ENCODE measurements at places on chromosomes 6 and 20. TPM values are rescaled to one million over a fixed set of nuclear protein-coding genes. Genes with fewer than 3 reads are reported as not detected.

DNA sequence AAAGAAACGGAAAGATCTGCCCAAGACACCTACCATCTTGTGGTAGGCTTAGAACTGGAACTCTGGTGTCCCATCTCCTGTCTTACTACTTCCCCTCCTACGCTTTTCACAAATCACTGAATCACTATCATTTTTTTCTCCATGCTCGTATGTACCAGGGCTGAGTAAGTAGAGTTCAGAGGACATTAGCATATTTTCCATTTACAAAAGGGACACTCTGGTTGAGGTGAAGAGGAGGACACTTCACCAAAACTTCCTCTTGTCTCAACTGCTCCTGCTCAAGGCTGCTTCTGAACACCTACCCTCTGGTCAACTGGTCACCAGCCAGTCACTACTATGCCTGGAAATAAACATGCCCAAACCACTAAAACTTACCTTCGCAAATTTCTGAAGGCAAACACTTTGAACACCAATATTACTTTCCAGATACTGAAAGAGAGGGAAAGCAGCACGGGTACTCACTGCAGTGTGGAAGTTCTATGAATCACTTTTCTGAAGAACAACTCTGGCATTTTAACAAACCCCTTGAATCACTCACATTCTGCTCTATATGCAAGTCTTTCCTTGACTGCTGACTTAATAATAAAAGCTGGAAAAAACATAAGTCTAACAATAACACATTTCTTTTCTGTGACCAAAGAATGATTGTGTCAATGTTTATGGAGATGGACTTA, 123.3 kb downstream of the INSM1 start:
- peak; percentile 31 for DNase-seq

GRCh38 chr6:112268654-112269053, 14.3 kb upstream of the LAMA4 start:
- no peak for DNase-seq

OXT gene
- total RNA-seq: not detected

APOBEC2 gene
- not detected for total RNA-seq

EEF1A2 gene
- 0.32 TPM for total RNA-seq

DNA sequence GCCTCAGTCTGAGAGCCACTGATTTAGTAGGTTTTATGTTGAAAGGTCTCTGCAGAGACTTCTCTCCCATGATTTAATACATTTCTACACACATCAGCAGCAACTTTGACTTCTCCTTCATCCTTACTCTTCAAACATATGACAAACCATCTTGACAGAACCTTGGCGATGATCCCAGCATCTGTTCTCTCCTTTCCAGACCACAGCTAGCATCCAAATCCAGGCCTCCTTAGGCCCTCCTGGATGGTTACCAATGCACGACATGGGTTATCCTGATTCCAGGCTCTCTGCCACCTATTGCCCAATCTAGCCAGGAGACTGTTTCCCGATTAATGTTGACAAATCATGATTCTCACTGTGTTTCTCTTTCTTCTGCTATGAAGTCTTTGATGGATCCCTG, 16.8 kb downstream of the LAMA4 start:
- DNase-seq: peak; percentile 86

DNA sequence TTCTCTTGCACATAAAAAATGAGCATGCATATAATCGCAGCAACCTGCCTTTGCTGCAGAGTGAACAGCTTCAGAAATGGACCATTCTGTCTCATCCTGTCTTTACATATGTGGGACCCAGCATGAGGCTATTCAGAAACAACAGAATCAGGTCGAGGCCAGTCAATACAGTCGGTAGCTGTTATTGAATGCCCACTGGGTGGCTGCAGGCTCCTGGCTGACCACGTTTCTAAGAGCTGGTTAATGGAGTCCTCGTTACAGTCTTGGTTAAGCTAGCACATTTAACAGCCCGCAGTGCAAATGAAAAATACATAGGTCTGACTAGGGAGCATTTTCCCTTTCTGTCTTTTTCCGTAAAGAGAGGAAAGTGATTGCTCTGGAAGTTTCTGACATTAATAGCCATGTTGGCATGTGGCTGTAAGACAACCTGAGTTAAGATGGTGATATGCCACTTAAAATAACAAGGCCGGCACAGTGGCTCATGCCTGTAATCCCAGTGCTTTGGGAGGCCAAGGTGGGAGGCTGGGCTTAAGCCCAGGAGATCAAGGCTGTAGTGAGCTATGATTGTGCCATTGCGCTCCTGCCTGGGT, 75.0 kb downstream of the SHLD1 start:
- no peak for DNase-seq

DNA sequence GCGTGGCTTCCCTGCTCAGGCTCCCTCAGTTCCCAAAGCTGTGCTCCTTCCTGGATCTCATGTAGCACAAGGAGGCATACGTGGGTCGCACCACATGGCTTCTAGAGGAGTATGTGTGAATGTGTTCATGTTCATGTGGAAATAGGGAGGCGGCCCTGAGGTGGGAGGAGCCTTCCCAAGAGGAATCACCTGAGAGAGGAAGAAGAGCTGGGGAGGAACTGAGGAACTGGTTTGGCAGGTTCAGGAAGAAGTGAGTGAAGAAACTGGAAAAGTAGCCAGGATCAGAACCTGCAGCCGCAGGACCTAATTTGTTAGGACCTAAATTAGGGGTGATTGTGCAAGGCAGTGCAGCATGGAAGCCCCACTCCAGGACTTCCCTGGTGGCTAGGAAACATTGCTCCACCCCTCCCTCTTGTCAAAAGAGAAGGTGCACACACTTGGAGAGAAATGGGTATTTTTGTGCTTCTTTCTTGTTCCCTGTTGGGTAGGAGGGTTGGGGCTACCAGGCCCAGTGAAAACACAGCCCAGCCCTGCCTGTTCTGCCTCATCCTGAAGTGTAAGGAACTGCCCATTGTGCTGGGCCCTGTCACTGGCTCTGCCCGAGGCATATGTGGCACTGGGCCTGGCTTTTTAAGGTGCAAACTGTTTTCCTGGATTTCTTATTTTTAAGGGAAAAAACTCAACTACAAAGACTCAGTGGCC, 20.7 kb downstream of the SYNJ2 start:
- DNase-seq: no peak

COL19A1 gene
- total RNA-seq: 0.26 TPM

DNA sequence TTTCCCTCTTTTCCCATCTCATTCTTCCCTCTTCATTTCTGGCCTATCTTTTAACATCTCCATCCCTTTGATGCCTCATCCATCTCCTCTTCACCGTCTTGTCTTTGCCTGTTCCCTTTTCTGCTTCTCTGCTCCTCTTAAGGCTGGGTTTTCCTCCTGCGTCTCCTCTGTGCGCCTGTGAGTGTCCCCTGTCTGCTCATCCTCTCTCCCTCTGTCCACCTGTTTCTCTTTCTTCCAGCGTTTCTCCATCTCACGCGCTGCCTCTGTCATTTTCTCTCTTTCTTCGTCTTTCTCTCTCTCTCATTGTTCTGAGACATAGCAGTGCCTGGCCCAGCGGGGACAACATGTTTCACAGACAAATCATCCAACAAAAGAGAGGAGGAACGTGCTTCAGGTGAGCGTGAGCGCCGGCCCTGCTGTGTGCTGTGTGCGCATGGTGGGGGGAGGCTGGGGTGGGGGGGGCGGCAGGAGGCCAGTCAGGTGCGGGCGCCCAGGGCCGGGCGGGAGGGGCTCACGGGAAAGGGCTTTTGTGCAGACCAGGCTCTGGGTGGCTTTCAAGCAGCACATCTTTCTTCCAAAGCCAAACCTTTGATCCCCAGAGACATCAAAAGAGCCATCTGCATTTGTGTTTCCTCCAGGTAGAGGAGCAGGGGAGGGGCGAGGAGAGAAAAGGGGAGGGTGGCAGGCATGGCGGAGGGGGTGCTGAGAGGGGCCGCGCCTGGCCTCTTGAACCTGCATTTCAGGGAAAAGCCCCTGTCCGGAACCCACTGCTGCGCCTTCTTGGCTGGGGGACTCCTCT, 121.3 kb downstream of the VEGFA start:
- no peak for DNase-seq

- no peak for DNase-seq
Observed at GRCh38 chr6:79250107-79250514, 15.6 kb upstream of the HMGN3 start.

- DNase-seq: no peak
Observed at GRCh38 chr20:50701041-50701963, 10.0 kb upstream of the RIPOR3 start.

B4GALT5 gene
- 29.1 TPM for total RNA-seq

DNA sequence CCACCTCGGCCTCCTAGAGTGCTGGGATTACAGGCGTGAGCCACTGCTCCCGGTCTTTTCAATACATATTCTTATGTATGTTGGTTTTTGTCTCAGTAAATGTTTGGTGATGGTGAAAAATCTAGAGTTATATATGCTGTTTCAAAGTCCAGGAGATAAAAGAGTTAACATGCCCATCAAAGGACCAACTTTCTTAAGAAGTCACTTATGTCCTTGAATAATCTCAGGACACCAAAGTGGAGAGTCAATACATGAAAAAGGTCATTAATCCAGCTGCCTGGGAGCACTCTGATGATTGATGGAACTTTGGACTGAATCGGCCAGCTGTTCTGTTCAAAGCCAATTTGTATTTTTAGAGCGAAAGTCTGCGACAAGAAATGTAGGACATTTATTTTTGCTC, 59.8 kb upstream of the HDAC2 start:
- no peak for DNase-seq

ETV7 gene
- 0.17 TPM for total RNA-seq

NR2E1 gene
- not detected for total RNA-seq

DNA sequence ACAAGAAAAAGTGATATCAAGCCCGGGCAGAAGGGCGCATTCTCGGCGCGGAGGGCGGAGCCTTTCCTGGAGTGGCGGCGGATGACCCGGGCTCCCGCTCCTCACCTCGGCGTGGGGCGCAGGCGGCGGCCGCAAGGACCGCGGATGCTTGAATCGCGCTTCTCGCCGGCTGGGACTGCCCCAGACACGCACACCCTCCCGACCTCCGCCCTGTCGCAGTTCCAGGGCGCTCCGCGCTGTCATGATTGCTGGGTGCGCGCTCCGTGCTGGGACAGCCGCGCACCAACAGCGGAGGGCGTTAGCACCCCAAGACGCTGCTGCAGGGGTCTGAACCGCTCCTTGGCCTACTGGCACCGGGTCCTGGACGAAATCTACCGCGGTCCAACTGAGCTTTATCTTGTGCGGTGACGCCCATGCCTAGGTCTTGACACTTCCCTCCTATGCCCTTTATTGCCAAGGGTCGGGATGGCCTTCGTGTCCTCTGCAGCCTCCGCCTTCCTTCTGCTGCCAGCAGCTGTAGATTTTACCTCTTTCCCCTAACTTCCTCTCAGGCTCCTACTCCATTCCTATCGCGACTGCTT, 43.3 kb downstream of the IRAK1BP1 start:
- DNase-seq: no peak

HLA-DQB1 gene
- not detected for total RNA-seq

GRCh38 chr20:1267809-1268374, 1.8 kb downstream of the SNPH start:
- no peak for DNase-seq

DNA sequence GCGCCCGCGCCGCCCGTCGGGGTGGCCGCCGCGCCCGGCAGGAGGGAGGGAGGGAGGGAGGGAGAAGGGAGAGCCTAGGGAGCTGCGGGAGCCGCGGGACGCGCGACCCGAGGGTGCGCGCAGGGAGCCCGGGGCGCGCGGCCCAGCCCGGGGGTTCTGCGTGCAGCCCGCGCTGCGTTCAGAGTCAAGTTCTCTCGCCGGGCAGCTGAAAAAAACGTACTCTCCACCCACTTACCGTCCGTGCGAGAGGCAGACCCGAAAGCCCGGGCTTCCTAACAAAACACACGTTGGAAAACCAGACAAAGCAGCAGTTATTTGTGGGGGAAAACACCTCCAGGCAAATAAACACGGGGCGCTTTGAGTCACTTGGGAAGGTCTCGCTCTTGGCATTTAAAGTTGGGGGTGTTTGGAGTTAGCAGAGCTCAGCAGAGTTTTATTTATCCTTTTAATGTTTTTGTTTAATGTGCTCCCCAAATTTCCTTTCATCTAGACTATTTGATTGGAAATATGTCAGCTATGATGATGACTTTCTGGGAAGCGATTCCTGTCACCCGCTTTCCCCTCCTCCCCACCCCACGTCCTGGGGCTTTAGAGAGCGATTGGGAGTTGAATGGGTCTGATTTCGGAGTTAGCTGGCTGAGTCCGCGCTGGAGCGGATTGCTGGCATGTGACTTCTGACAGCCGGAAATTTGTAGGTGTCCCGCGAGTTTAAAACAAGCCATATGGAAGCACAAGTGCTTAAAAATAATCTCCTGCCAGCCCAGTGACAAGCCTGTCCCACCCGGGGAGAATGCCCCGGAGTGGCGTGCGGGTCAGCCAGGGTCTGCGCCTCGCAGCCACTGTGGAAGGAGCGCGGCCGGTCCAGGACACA, 1.1 kb downstream of the ESR1 start:
- no peak for DNase-seq

DNA sequence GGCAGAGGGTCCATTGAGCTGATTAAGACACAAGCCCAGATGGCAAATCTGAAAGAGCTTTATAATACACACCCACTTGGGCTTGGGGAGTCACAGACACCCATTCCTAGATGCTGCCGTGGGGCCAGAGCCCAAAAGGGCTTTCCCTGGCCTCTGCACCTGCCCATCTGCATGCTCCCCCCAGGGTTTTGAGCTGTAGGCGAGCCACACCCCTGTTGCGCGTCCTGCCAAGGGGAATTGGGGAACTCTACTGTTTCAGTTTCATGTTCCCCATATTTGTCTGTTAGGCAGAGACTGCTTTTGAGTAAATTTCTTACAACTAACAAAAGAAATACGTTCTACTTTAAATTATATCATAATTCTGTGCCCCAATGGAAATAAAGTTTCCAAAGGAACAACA, 52.9 kb upstream of the FNDC1 start:
- no peak for DNase-seq

DNA sequence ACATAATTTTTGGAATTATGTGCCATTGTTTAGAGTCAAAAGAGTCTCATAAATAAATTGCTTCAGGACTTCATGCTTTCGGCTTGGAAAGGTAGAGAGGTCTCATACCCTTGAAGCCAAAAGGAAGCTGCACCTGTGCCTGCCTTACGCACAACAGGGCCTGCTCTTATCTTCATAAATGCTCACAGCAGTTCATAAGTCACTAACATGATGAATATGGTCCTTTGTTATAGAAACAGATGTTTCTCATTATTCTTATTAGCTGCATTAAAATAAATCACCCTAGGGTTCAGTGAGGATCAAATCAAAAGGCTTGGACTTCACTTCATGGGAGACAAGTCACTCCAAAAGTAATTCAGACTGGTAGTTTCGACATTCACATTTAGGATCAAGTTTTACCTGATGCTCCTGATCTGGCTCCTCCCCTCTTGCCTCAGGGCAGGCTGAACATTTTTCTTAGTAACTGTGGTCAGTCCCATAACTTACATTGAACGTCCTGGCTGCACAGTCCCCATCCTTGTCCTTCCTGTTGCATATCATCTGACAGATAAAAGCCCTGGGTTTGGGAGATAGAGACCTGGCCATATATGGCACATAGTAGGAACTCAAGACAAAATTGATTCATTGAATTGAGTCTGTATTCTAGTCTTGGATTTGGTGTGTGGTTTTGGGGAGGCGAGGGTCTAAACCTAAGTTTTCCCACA, 20.7 kb upstream of the SH3BGRL2 start:
- DNase-seq: no peak

DNA sequence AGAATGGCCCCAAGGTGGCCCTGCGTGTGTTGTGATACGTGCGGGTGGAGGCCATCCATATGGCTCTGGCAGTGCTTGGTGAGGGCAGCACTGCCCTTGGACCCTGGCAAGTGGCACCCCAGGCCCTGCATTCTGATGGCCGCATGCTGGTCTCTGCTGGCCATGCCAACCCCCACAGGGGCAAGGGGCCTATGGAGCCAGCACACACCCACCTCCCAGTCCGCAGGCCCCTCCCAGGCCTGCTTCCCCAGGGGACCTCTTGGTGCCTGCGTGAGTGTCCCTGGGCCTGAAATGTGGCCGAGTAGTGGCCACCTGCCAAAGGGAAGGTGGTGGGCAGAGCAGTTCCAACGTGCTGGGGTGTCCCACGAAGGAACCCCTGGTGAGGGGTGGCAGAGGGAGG, 17.6 kb downstream of the NQO2 start:
- no peak for DNase-seq
